ENCODE measurements at places on chromosomes 3 and 15. TPM values are rescaled to one million over a fixed set of nuclear protein-coding genes. Genes with fewer than 3 reads are reported as not detected.

- no peaks in the 10 kb centered on the region for H3K27me3 ChIP-seq
- no peak for DNase-seq
- H3K4me1 ChIP-seq: no peaks in the 10 kb centered on the region
- no peak overlapping the region for H3K4me3 ChIP-seq
- H3K27ac ChIP-seq: no peak overlapping the region
- H3K36me3 ChIP-seq: no peaks in the 10 kb centered on the region
These were observed 226.7 kb downstream of the THSD4 start for GRCh38 chr15:71341811-71342550.

COL6A5 gene
- total RNA-seq: not detected

DNA sequence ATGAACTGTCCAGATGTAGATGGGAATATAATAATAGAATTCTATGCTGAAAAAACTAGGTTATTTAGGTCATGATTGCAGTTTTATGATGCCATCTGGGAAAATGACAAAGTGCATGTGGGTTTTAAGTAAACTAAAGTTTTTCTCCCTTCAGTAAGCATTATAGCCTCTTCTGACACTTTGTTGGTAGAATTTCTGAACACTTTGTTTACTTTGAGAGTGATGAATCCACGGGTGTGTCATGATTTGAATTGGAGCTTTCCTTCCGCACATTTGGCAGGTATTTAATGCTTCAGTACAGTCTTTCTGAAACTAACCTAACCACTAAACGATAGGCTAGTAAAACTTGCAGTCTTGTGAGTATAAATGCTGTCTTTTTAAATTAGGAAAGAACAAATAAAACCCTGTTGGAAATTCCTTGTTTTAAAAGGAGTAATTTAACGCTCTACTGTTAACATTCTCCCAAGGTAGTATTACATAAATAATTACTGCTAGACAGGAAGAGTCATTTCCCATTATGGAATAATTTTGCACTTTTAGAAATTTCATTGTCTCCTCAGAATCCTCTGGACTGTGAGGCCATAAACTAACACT is 7.0 kb downstream of the FILIP1L start:
- H3K36me3 ChIP-seq: no peaks in the 10 kb centered on the region
- H3K27me3 ChIP-seq: no peaks in the 10 kb centered on the region
- H3K4me3 ChIP-seq: no peak overlapping the region
- H3K4me1 ChIP-seq: no peaks in the 10 kb centered on the region

DNA sequence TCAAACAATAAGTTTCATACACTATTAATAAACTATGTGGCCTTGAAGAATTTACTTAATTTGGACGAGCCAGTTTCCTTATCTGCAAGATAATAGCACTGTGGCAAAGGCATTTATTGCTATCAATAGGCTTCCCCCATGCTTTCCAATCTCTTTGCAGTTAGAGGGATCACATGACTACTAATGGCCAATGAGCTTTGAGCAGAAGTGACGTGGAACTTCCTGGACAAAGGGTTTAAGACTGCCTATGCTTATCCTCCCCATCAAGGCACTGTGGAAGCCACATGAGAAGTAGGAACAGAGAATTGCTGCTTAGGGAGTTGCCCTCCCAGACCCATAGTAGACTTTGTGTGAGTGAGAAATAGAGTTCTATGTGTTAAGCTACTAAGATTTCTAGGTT is 16.7 kb upstream of the ZMAT3 start:
- no peaks in the 10 kb centered on the region for H3K36me3 ChIP-seq
- no peak for DNase-seq
- H3K4me3 ChIP-seq: no peak overlapping the region
- no peak overlapping the region for H3K27ac ChIP-seq
- no peaks in the 10 kb centered on the region for H3K4me1 ChIP-seq
- no peaks in the 10 kb centered on the region for H3K27me3 ChIP-seq

FAM107A gene
- not detected for total RNA-seq

- peak overlapping the region; percentile 91 for H3K4me3 ChIP-seq
- H3K4me1 ChIP-seq: peaks cover 11% of the 10 kb centered on the region
- no peak overlapping the region for H3K27ac ChIP-seq
- peak; percentile 37 for DNase-seq
- peaks cover 29% of the 10 kb centered on the region for H3K36me3 ChIP-seq
- peaks cover 30% of the 10 kb centered on the region for H3K27me3 ChIP-seq
These were observed 245.9 kb upstream of the TOPAZ1 start for GRCh38 chr3:43995547-43996378.

DNA sequence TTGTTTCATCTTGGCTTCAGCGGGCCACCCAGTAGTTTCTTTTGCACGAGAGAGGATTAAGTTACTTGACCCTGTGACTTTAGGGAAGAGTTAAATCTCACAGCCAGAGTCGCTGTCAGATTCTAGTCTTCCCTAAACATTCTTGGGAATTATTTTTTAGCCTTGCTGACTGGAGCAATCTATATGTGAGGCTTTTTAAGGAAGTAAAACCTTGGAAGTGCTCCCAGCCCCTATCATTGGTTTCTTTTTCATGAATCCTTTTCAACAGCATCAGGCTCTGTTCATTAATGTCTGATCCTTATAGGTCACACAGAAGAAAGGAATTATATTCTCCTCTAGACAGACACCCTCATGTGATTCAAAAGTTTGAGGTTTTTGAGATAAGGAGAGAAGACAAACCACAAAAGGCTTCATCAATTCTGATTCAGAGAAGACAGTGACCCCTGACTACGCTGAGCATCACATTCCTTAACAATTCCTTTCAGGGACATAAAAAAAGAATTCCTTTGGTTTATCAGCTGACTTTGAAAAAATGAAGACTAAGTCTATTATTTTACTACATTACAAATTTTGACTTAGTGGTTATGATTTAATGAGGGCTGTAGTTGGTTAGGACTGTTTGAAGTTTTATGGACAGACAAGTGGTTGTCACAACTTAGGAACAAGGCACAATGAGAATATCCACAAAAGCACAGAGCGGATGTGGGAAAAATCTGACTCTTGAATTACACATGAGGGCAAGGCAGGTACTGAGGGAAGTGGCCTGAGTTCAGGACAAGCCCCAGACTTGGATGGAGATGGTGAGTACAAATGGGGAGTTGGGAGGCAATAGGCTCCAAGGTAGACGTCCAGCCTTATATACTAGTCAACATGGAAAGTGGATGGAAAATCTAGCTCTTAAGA is 171.1 kb upstream of the STT3B start:
- peaks cover 2% of the 10 kb centered on the region for H3K27me3 ChIP-seq
- no peaks in the 10 kb centered on the region for H3K4me1 ChIP-seq
- no peaks in the 10 kb centered on the region for H3K36me3 ChIP-seq

TNK2 gene
- total RNA-seq: 46.2 TPM

DNA sequence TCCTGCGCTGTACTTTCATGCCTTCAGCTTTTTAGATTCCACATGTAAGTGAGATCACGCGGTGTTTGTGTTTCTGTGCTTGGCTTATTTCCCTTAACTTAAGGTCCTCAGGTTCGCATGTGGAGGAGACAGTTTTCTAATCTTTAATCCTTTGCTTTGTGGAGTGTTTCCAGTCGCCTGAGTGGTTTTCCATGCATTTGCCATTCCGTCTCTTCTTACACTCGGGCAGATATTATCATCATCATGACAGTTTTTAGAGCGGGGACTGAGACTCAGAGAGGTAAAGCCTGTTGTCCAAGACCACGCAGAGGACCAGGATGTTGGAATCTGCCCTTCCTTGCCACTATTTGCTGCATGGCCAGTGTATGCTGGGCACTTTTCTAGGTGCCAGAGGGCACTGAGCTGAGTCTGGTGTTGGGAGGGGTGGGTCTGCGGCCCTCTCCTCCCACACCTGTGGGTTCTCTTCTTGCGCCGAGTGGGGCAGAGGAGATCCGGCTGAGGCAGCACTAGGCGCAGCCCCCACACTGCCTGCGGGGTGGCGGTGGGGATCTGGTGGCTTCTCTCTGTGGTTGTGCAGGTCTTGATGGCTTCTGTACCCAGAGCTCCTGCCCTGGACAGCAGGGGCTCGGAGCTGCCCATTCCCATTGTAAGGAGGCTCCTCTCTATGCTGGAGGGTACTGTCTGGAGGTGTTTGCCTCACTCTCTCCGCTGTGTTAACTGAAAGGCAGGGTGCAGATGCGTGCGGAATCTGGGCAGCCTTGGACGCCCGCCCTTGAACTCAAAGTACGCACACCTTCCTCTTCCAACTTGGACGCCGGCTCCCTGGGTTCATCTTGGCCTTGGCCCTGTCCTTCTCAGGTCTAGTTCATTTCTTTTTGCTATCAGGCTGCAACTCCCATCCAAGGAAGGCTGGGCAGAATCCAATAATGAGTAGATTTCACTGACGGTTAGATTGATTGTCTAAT is 156.0 kb upstream of the RGMA start:
- no peaks in the 10 kb centered on the region for H3K36me3 ChIP-seq
- H3K27ac ChIP-seq: no peak overlapping the region
- H3K4me1 ChIP-seq: peaks cover 28% of the 10 kb centered on the region
- no peak for DNase-seq

- peaks cover 27% of the 10 kb centered on the region for H3K27me3 ChIP-seq
- H3K36me3 ChIP-seq: no peaks in the 10 kb centered on the region
- peak overlapping the region; percentile 96 for H3K4me3 ChIP-seq
These were observed 705 bp downstream of the DLL4 start for GRCh38 chr15:40929660-40930429.

GRCh38 chr3:101617478-101617877 is 43.5 kb downstream of the PCNP start:
- no peak overlapping the region for H3K4me3 ChIP-seq
- no peaks in the 10 kb centered on the region for H3K27me3 ChIP-seq
- H3K4me1 ChIP-seq: no peaks in the 10 kb centered on the region
- DNase-seq: no peak

- DNase-seq: no peak
- no peaks in the 10 kb centered on the region for H3K27me3 ChIP-seq
- no peak overlapping the region for H3K4me3 ChIP-seq
- no peaks in the 10 kb centered on the region for H3K36me3 ChIP-seq
These were observed 122.9 kb downstream of the DLG1 start for GRCh38 chr3:197175503-197175902.

- H3K36me3 ChIP-seq: no peaks in the 10 kb centered on the region
- H3K4me3 ChIP-seq: no peak overlapping the region
- no peak overlapping the region for H3K27ac ChIP-seq
- no peak for DNase-seq
- no peaks in the 10 kb centered on the region for H3K27me3 ChIP-seq
- peaks cover 14% of the 10 kb centered on the region for H3K4me1 ChIP-seq
These were observed 12.6 kb downstream of the ATP2C1 start for GRCh38 chr3:130906374-130906995.

- no peaks in the 10 kb centered on the region for H3K27me3 ChIP-seq
- peaks cover 6% of the 10 kb centered on the region for H3K36me3 ChIP-seq
- H3K27ac ChIP-seq: no peak overlapping the region
- no peak overlapping the region for H3K4me3 ChIP-seq
- no peak for DNase-seq
- H3K4me1 ChIP-seq: no peaks in the 10 kb centered on the region
These were observed 13.0 kb downstream of the MITF start for GRCh38 chr3:69752241-69752640.

DNA sequence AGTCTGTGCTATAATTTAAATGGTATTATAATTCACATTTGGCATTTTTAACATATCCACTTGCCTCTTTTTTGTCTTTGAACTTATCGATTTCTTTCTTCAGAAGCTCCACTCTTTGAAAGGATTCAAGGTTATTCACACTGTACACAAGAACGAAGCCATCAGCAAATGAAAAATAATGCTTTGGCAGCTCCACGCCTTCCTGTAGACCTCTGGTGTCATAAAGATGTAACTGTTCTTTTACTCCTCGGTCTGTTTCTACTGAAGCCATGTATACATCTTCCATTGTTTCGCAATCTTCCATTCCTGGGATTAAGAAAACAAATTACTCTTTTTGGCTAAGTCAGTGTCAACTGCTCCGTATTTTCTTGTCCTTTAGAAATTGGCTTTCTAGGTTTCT is 16.0 kb downstream of the NKIRAS1 start:
- no peak overlapping the region for H3K27ac ChIP-seq
- H3K4me1 ChIP-seq: peaks cover 2% of the 10 kb centered on the region
- no peak overlapping the region for H3K4me3 ChIP-seq
- H3K36me3 ChIP-seq: peaks cover 22% of the 10 kb centered on the region
- DNase-seq: no peak

DNA sequence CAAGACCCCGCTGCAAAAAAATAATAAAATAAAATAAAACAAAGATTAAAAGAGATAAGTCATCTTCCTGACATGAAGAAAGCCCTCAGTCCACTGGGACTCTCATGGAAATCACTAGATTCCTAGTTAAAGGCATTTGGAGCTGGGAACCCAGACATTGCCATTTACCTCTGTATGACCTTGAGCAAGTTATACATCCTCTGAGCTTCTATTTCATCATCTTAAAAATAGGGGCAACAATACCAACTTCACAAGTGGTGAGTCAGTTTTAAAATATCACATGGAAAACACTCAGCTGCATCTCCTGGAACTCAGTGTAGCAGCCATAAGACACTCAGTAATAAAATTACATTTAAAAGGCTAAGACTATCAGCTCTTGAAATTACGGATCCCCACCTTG is 334.8 kb downstream of the ERC2 start:
- no peak overlapping the region for H3K4me3 ChIP-seq
- no peaks in the 10 kb centered on the region for H3K36me3 ChIP-seq
- H3K27me3 ChIP-seq: no peaks in the 10 kb centered on the region
- H3K4me1 ChIP-seq: no peaks in the 10 kb centered on the region

- no peak overlapping the region for H3K4me3 ChIP-seq
- H3K27me3 ChIP-seq: peaks cover 3% of the 10 kb centered on the region
- H3K27ac ChIP-seq: no peak overlapping the region
- DNase-seq: no peak
- no peaks in the 10 kb centered on the region for H3K36me3 ChIP-seq
These were observed 19.7 kb upstream of the PTPRG start for GRCh38 chr3:61541694-61542093.
